ENCODE measurements at places on chromosomes 5 and 9. TPM values are rescaled to one million over a fixed set of nuclear protein-coding genes. Genes with fewer than 3 reads are reported as not detected.

The NR5A1 gene
- total RNA-seq = not detected

The AK1 gene
- 22.4 TPM for total RNA-seq

The ITGA1 gene
- 19.2 TPM for total RNA-seq

The TMEM252 gene
- total RNA-seq = not detected

The PANK3 gene
- 57.4 TPM for total RNA-seq

- no peaks in the 10 kb centered on the region for H3K4me1 ChIP-seq
- H3K4me3 ChIP-seq = no peak overlapping the region
- H3K27ac ChIP-seq = no peak overlapping the region
These were observed 194.8 kb upstream of the IRX2 start for GRCh38 chr5:2946315-2946714.

DNA sequence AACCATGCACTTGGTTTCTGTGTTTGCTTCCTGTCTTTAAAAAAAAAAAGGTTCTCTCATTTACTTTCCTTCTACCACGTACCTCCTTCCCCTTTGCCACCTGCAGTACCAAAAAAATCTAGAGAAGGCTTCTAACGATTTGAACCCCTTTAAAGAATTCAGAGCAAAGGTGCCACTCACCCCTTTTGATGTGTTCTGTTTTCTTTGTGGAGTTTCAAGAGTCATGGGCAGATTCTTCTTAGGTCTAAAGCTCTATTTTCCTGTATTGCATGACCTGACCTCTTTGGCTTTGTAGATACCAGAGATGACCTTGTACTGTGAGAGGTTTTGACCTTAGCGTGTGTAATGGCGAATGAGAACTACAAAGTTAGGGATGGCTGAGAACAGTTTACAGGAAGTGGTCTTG is 29.0 kb downstream of the TXNDC8 start:
- H3K4me3 ChIP-seq = no peak overlapping the region
- H3K27me3 ChIP-seq = no peaks in the 10 kb centered on the region
- DNase-seq = no peak
- no peaks in the 10 kb centered on the region for H3K36me3 ChIP-seq

DNA sequence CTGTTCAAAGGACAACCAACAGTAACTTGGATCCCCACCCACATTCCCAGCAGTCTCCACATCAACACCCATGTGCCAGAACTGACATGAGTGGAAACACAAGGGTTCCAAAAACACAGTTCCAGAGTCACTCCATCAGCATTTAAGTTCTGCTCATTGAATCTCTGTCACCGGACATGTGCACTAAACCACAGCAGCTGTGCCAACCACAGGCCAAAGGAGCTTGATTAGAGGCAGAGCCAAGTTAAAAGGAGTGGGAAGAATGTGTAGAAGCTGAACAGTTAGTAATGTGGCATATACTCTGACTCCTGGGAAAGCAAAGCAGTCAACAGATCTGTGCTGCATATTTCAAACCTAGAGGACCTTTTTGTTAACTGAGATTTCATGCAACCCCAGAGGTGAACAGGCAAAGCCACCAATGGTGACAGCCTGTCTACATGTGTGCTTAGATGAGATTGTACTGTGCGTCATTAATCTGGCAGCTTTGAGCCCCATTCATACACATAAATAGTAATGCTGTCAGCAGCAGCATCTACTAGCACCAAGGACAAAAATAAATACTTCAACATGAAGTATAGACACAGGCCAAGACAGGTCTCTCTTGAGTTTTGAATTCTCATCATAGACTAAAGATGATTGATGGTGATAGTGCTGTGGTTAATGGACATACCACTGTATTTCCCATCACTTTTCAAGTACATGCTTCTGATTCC is 16.4 kb upstream of the FST start:
- H3K27ac ChIP-seq = no peak overlapping the region
- H3K4me1 ChIP-seq = no peaks in the 10 kb centered on the region
- no peaks in the 10 kb centered on the region for H3K36me3 ChIP-seq
- H3K27me3 ChIP-seq = peaks cover 23% of the 10 kb centered on the region

- peaks cover 25% of the 10 kb centered on the region for H3K4me1 ChIP-seq
- H3K27me3 ChIP-seq = no peaks in the 10 kb centered on the region
- H3K36me3 ChIP-seq = peaks cover 27% of the 10 kb centered on the region
- H3K4me3 ChIP-seq = no peak overlapping the region
- peak; percentile 83 for DNase-seq
These were observed 7.5 kb downstream of the NHP2 start for GRCh38 chr5:178145965-178146820.

DNA sequence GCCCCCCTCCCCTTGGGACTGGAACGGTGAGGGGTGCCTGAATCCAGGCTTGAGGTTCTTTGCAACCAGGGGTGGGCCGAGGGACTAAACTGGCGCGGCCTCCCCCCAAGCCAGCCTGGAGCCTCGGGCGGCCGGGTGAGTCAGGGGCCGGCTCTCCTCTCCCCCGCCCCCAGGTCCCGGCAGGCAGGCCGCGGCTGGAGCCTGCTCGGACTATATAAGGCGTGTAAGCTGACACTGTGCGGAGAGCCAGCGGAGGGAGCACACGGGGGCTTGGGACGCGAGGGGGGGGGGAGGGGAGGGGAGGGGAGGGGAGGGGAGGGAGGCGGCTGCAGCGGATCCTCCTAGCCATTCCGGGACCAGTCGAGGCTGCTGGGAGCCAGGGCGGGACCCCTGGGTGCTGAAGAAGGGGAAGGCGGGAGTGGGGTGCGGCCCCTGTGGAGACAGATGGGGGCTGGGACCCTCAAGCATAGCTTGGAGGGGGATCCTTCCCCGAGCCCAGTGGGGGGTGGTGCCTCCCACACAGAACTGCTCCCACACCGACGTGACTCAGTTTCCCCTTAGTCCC is 595 bp downstream of the PDLIM7 start:
- peaks cover 16% of the 10 kb centered on the region for H3K36me3 ChIP-seq
- peak overlapping the region; percentile 49 for H3K27ac ChIP-seq
- H3K4me1 ChIP-seq = peaks cover 57% of the 10 kb centered on the region
- H3K4me3 ChIP-seq = peak overlapping the region; percentile 71

- no peaks in the 10 kb centered on the region for H3K36me3 ChIP-seq
- H3K4me3 ChIP-seq = no peak overlapping the region
- DNase-seq = no peak
- H3K27me3 ChIP-seq = peaks cover 9% of the 10 kb centered on the region
- H3K27ac ChIP-seq = no peak overlapping the region
These were observed 228.1 kb upstream of the DAPK1 start for GRCh38 chr9:87269296-87270176.

GRCh38 chr9:77879437-77879943 is 152.1 kb downstream of the GNAQ start:
- no peak for DNase-seq
- H3K4me3 ChIP-seq = no peak overlapping the region

DNA sequence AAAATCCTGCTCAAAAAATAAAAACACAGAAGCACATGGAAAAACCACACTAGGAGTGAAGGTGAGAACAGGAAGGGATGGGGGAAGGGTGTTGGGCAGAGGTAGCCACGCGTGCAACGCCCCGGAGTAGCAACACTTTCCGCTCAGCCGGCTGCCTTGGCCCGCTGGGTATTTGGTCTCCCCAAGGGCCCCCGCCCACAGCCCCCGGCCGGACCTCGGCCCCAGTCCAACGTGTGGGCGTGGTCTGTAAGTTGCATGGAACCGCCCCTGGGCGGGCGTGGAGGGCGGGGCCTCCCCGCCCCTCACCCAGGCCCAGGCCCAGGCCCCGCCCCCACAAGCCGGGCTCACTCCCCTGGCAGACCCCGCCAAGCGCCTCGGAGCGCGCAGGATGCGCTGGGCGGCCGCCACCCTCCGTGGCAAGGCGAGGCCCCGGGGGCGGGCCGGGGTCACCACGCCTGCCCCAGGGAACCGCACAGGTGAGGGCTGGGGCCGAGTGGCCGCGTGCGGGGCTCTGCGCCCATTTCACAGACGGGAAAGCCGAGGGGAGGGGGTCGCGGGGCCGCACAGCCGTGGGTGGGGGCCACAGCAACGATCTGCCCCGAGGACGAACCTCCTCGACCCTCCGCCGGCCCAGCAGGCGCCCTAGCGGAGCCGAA is at the start of gene SUSD3:
Gene SUSD3 (plus strand): TSS at position 347 of the 656 bp plus-strand sequence. CDS start 42 bp downstream, at position 389.
- no peaks in the 10 kb centered on the region for H3K27me3 ChIP-seq
- H3K4me1 ChIP-seq = peaks cover 69% of the 10 kb centered on the region
- peak within 1 kb of the TSS; percentile 82 for H3K27ac ChIP-seq
- peaks cover 17% of the 10 kb centered on the region for H3K36me3 ChIP-seq

- H3K4me3 ChIP-seq = no peak overlapping the region
- peak; percentile 61 for DNase-seq
- H3K36me3 ChIP-seq = no peaks in the 10 kb centered on the region
- H3K4me1 ChIP-seq = no peaks in the 10 kb centered on the region
- H3K27ac ChIP-seq = no peak overlapping the region
These were observed 159.1 kb downstream of the CSNK1G3 start for GRCh38 chr5:123671042-123671441.

- H3K36me3 ChIP-seq = no peaks in the 10 kb centered on the region
- H3K27ac ChIP-seq = no peak overlapping the region
- H3K4me1 ChIP-seq = no peaks in the 10 kb centered on the region
- no peak overlapping the region for H3K4me3 ChIP-seq
- H3K27me3 ChIP-seq = no peaks in the 10 kb centered on the region
- no peak for DNase-seq
These were observed 181.1 kb upstream of the MEF2C start for GRCh38 chr5:89064054-89064453.

- no peak overlapping the region for H3K27ac ChIP-seq
- no peaks in the 10 kb centered on the region for H3K4me1 ChIP-seq
- no peaks in the 10 kb centered on the region for H3K36me3 ChIP-seq
These were observed 55.7 kb upstream of the COL15A1 start for GRCh38 chr9:98887918-98888510.

DNA sequence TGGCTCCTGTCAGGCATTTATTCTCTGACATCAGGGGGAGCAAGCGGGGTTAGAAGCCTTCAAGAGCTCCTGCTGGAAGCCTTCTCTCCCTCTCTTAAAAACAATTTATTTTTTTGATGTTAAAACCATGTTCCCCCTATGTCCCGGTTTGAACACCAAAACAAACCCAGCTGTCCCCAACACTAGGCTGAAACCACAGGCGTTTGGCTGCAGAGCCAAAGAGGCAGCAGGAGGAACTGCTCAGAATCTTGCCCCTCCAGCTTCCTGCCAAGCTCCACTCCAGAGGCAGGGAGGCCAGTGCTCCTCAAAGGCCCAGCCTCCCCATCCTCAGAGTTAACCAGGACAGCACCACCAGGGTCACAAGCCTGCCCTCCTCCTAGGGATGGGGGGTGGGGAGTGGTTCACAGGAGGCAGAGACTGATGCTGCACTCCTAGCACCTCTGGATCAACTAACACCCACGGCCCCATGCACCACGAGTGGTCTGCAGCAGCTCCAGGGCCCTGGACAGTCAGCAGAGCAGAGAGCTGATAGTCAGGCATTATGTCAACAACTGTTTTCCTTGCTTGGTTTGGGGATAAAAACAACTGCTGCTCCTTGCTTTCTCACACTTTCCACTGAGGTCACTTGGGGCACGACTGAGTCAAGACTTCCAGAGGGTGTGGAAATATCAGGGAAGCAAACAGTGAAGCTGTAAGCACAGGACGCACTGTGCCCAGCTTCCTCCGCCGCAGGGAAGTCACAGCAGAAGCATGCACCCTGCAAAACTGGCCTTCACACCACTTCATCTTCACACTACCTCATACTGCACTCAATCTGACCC is 96.5 kb upstream of the ADRA1B start:
- no peak for DNase-seq
- no peaks in the 10 kb centered on the region for H3K27me3 ChIP-seq
- H3K36me3 ChIP-seq = no peaks in the 10 kb centered on the region

DNA sequence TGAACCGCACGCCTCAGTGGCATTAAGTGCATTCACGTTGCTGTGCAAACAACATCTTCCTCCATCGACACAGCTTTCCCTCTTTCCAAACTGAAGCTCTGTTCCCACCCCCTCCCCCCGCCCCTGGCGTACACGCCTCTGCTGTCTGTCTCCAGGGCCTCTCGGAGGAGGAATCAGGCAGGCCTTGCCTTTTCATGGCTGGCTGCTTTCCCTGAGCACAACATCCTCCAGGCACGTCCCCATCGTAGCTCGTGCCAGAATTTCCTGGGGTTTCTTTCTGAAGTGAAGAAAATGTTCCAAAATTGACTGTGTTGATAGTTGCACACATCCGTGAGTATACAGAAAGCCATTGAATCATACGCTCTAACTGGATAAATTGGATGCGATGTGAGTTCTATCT is 22.3 kb upstream of the TMEM250 start:
- H3K4me1 ChIP-seq = no peaks in the 10 kb centered on the region
- no peaks in the 10 kb centered on the region for H3K36me3 ChIP-seq
- no peak overlapping the region for H3K4me3 ChIP-seq
- no peak overlapping the region for H3K27ac ChIP-seq

DNA sequence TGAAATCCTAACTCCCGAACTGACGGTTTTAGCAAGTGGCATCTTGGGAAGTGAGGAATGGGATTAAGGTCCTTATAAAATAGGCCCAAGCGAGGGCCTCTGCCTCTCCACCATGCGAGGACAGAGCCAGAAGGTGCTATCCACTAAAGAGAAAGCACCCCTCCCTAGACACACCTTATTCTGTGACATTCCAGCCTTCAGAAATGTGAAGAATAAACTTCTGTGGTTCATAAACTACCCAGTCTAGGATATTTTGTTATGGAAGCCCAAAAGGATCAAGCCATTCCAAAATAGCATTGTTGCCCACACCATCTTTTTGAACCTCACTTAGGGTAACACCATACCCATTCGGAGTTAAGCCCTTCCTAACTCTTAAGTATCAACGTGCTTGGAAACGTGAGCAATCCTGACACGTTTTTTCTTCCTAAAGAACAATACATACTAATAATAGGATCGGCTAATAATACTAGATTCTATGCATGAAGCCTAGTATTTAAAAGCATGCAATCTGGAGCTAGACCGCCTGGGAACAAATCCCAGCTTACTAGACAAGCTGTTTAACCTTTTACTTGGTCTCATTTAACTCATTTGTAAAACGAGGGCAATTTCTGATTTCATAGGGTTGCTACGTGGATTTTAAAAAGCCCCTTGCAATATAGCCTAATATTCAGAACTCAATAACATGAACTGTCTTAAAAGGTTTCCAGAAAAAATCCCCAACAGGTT is 1.1 kb upstream of the SMC2 start:
- peaks cover 35% of the 10 kb centered on the region for H3K36me3 ChIP-seq
- peaks cover 7% of the 10 kb centered on the region for H3K27me3 ChIP-seq
- peaks cover 45% of the 10 kb centered on the region for H3K4me1 ChIP-seq

GRCh38 chr5:127013407-127013806 is 17.0 kb downstream of the MARCHF3 start:
- no peak for DNase-seq
- no peaks in the 10 kb centered on the region for H3K27me3 ChIP-seq
- no peak overlapping the region for H3K27ac ChIP-seq
- H3K4me3 ChIP-seq = no peak overlapping the region

- no peak for DNase-seq
- H3K4me3 ChIP-seq = no peak overlapping the region
- no peak overlapping the region for H3K27ac ChIP-seq
- no peaks in the 10 kb centered on the region for H3K27me3 ChIP-seq
- H3K36me3 ChIP-seq = no peaks in the 10 kb centered on the region
These were observed 349.1 kb downstream of the ZNF608 start for GRCh38 chr5:124397317-124397716.

GRCh38 chr5:36507332-36507952 is 99.0 kb upstream of the SLC1A3 start:
- DNase-seq = peak; percentile 77
- no peaks in the 10 kb centered on the region for H3K4me1 ChIP-seq
- no peaks in the 10 kb centered on the region for H3K36me3 ChIP-seq
- no peak overlapping the region for H3K27ac ChIP-seq
- H3K4me3 ChIP-seq = no peak overlapping the region

- no peak overlapping the region for H3K27ac ChIP-seq
- no peak for DNase-seq
- H3K36me3 ChIP-seq = no peaks in the 10 kb centered on the region
- no peaks in the 10 kb centered on the region for H3K4me1 ChIP-seq
- H3K4me3 ChIP-seq = no peak overlapping the region
These were observed 92.5 kb upstream of the CPEB4 start for GRCh38 chr5:173795601-173796000.

- H3K36me3 ChIP-seq = no peaks in the 10 kb centered on the region
- DNase-seq = no peak
- H3K27me3 ChIP-seq = no peaks in the 10 kb centered on the region
- no peak overlapping the region for H3K4me3 ChIP-seq
These were observed 52.1 kb upstream of the TYRP1 start for GRCh38 chr9:12640866-12641636.
